ENCODE measurements at places on chromosomes 6 and 20.

GRCh38 chr6:37928217-37928616 lies 108.7 kb downstream of the ZFAND3 start:
- DNase-seq = no peak

- DNase-seq = no peak
Measured at GRCh38 chr6:113464960-113465359, 392.2 kb upstream of the MARCKS start.

DNA sequence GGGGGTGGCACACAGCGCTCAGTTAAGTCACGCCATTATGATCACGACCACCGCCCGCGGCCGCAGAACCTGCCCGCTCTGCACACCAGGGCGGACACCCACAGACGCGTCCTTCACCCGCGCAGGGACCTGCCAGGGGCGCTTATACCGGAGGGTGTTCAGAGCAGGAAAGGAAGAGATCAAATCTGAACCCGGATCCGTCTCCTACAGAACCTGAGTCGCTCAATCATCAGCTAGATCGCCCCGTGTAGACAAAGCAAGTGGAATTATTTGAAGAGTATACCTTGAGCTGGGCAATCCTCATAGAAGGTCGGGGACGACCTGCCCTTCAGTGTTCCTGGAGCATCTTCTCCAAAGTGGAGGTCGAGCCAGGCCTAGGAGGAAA lies 14.4 kb upstream of the ZNF217 start:
- DNase-seq = no peak

- DNase-seq = no peak
Measured at GRCh38 chr6:110529355-110529754, 52.9 kb upstream of the SLC22A16 start.

GRCh38 chr6:31943742-31944141 lies 2.2 kb upstream of the CFB start:
- no peak for DNase-seq

- DNase-seq = no peak
Measured at GRCh38 chr20:20303320-20303719, 64.6 kb upstream of the INSM1 start.

- DNase-seq = no peak
Measured at GRCh38 chr6:41294214-41294872, 7.9 kb upstream of the TREM1 start.

- no peak for DNase-seq
Measured at GRCh38 chr6:160131636-160132296, 10.2 kb downstream of the SLC22A1 start.

- DNase-seq = no peak
Measured at GRCh38 chr20:35120012-35120701, 27.0 kb downstream of the EDEM2 start.

DNA sequence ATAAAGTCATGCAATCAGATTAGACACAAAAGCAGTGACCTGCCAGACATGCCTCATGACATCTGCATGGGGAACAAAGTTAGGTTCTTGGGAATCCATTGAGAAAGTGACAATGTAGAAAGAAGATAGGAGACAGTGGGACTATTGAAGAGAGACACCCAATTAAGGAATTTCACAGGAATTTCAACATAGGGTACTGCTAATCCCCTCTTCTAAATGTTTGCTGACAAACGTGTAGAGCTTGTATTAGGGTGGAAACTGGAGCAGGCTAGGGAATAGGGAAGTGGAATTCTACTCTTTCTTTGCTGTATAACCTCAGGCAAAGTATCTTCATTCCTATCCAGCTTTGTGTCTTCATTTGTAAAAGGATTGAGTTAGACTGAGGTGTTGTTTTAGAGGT lies 409.4 kb upstream of the SASH1 start:
- DNase-seq = no peak

DNA sequence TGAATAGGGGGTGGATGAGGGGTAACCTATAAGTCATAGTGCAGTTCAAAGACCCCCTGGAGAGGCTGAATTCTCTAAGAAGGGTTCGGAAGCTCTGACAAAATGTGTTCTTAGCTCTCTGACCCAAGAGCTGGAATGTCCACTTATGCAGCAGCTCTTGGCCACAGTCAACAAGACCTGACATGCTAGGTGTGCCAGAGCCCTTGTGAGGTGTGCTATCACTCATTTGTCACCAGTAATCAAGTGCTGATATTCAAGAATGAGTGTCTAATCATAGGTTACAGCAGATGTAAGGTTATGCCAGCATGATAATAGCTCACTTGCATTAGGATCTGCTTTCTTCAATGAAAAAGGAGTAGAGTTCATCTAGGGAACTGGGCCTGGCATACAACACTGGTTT lies 28.1 kb downstream of the TOMM6 start:
- no peak for DNase-seq

- no peak for DNase-seq
Measured at GRCh38 chr6:167422934-167423333, 98.0 kb downstream of the TTLL2 start.

DNA sequence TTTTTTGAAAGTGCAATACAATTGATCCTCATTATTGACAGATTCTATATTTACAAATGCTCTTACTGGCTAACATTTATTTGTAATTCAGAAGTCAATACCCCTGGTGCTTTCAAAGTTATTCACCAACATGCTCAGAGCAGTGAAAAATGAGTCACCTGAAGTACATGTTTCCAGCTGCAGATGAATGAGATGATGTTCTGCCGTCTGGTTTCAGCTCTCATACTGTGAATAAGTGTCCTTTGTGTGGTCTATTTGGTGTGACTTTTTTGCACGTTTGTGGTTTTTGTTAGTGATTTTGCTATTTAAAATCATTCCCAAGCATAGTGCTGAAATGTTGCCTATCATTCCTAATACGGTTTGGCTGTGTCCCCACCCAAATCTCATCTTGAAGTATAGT lies 22.3 kb upstream of the EYA4 start:
- DNase-seq = no peak

DNA sequence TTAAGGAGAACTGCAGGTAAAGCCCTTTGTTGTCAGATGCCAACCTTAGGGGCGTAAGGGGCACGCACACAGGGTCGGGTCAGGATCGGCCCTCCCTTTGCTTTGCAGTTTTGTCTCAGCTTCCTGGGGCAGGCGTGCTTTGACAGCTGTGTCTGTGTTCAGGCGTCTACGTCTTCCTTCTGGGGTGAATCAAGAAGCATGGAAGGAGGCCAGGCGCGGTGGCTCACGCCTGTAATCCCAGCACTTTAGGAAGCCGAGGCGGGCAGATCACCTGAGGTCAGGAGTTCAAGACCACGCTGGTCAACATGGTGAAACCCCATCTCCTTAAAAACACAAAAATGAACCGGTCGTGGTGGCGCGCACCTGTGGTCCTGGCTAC lies 1.3 kb downstream of the ZGPAT start:
- no peak for DNase-seq

DNA sequence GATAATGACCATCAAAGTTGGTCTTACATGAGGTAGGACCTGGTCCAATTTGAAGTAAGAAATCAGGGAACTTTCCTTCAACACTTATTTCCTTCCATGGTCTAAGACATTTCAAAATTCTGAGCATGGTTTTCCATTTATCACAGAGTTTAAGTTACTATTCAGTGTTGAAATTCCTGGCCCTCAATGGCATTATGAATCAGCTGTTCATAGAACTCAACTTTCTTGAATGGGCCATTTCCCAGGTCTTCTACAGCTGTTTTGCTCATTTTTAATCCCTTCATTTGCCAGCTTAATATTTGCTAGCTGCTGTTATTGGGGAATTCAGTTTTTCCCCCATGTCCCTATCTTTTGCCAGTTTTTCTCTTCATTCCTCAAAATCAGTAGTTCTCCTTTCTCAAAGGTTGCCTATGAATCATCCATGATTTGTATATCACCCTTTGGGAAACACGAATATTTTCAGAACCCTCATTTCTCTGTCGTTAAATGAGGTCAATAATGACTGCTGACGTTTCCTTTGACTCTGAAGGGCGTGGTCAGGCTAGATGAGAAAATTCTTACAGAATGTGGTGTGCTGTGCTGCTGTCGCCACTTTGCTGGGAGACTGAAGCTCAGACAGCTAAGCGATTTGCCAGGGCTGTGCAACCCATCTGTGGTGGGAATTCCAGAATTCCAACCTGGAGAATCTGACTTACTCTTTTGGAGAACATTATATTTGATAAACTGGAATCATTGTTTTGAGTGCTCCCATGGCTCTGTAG lies 216.5 kb upstream of the FLRT3 start:
- DNase-seq = no peak

DNA sequence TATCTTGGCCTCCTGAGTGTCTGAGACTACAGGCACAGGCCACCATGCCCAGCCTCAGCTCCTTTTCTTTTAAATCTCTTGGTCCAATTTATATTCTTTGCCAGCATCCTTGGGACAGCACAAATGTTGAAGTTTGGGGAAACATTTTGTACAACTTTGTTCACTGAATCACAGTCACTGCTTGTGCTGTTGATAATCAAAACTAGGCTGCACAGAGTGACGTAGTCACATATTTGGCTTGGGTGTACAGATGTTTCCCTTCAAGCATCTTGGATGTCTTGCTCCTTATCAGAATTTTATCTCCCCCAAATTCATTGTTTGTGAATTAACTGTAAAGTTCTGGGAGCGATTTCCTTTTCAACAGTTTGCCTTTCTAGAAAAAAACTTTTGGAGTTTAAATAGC lies 17.9 kb downstream of the CARMIL1 start:
- no peak for DNase-seq

GRCh38 chr6:151339369-151339768 lies 52.0 kb downstream of the ZBTB2 start:
- DNase-seq = no peak

DNA sequence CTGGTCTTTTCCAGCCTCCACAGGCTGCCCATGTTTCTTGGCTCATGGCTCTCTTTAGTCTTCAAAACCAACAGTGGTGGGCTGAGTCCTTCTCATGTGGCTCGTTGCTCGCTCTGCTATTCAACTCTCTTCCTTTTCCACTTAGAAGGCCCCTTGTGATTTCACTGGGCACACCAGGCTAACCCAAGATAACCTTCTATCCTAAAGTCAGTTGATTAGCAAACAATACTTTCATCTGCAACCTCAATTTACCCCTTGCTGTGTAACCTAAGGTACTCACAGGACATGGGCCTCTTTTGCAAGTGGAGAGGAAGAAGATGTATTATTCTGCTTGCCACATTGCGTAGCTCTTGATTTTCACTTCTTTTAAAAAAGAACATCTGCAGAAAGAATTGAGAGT lies 79.6 kb downstream of the UTRN start:
- no peak for DNase-seq

- no peak for DNase-seq
Measured at GRCh38 chr6:97129106-97129505, 153.9 kb downstream of the MMS22L start.

GRCh38 chr6:13579911-13580310 lies 5.5 kb downstream of the SIRT5 start:
- DNase-seq = no peak

DNA sequence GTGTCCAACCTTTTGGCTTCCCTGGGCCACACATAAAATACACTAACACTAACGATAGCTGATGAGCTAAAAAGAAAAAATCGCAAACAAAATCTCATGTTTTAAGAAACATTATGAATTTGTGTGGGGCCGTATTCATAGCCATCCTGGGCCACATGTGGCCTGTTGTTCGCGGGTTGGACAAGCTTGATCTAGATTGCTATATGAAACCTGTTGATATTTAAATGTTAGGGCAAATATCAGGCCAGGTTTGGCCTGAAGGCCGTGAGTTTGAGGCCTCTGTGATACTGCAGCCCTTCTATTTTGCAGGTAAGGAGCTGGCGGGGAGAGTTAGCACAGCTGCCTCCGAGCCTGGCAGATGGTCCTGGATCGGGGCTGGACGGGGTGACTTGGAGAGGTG lies 99.0 kb downstream of the CEBPB start:
- DNase-seq = no peak

- DNase-seq = no peak
Measured at GRCh38 chr6:18444111-18444510, 57.0 kb downstream of the RNF144B start.

DNA sequence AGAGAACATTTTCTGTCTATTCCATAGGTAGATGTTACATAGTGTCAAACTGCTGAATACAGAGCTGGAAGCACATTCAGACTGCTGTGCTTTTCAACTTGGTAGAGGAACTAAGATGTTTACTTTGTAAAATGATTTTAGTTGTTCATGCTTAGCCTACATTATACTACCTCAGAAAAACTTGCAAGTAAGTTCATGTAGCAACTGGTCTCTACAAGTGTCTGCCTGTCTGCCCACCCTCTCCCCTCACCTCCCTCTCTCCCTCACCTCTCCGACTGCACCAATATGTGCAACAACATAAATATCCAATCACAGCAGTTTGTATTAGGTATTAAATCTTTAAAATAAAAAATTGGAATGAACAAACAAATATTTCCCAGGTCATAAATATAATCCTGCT lies 25.3 kb downstream of the ELOVL4 start:
- no peak for DNase-seq

- no peak for DNase-seq
Measured at GRCh38 chr6:37669887-37670437, 27.7 kb downstream of the MDGA1 start.

- DNase-seq = no peak
Measured at GRCh38 chr20:23143098-23143497, 57.0 kb upstream of the CD93 start.

GRCh38 chr20:45406260-45407066 lies 1.6 kb upstream of the DBNDD2 start:
- peak; percentile 61 for DNase-seq

GRCh38 chr6:6270948-6271535 lies 49.4 kb downstream of the F13A1 start:
- no peak for DNase-seq

GRCh38 chr6:36912030-36912454 lies 26.3 kb downstream of the C6orf89 start:
- peak; percentile 28 for DNase-seq

- DNase-seq = no peak
Measured at GRCh38 chr20:51747182-51747911, 20.8 kb downstream of the ATP9A start.

DNA sequence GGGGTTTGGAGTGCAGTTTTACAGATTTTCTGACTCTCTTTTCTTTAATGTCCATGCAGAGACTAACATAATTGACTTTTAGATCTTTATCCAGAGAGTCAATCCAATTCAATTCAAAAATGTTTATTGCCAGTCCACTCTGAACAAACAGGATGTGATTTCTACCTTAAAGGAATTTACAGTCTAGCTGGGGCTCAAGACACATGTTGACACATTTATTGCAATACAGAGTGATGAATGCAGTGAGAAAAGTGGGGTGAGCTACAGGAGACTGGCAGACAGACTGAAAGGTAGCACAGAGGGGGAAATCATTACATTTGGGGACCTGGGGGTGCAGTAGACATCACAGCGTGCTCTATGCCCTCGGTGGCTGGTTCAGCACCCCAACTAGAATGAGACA lies 193.9 kb downstream of the SLC24A3 start:
- no peak for DNase-seq

- DNase-seq = no peak
Measured at GRCh38 chr20:61599061-61599531, 347.0 kb downstream of the CDH4 start.
